ENCODE measurements at places on chromosomes 12 and 14.

- no peak for DNase-seq
Observed at GRCh38 chr14:51023964-51024363, 70.9 kb downstream of the TRIM9 start.

- no peak for DNase-seq
Observed at GRCh38 chr12:75196865-75197264, 12.8 kb downstream of the KCNC2 start.

DNA sequence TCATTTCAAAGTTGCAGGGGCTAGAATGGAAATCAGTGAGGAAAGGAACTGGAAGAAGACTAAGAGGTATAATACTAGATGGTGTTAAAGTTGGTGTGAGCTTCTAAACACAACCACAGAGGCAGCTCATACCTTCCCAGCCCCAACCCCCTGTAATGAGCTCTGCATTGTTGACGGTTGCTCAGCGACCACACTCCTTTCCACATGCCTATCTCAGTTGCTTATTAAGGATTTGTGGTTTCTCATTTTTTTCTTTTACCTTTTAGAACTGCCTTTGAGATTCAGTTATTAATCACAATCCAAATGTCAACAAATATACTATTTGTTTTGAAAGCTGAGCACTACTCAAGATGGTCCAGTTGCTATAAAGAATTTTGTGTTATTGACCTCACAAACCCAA is 62.1 kb upstream of the KIF21A start:
- DNase-seq: no peak

- DNase-seq: no peak
Observed at GRCh38 chr14:35822501-35822900, 3.6 kb upstream of the BRMS1L start.

DNA sequence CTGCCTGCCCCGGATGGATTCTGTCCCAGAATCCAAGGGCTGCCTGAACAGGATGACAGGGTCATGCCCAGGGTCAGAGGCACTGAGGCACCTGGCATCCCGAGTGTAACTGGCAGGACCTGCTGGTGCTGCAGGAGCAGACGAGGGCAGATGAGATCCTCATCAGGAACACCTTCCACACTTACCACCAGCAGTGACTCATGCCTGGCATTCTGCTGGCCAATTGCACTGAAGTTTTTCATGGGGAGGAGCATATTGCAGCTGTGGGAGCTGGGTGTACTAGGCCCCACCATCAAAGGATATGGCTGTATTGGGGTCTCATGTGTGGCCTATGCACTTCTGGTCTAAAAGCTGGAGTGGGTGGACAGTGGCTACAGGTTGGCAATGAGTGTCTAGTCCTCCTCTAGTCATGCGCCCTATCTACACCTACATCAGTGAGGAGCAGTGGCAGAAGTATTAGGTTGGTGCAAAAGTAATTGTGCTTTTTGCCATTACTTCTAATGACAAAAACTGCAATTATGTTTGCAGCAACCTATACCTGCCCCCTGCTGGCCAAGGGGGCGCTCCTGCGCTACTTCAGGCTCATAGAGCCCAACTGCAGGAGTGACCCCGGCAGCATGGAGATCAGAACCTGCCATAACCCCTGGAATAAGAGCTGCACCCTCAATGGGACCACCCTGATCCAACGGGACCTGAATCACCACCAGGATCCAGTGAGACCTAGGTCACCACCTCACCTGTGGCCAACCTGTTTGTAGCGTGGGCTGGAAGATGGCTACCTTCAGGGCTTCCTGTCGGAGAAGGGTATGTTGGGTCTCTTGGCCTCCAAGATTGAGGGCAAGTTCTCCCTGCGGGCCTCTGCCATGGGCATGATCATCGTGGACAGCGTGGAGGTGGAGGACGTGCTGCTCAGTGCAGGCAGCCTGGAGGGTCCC is 8.0 kb upstream of the C12orf42 start:
- DNase-seq: peak; percentile 17

DNA sequence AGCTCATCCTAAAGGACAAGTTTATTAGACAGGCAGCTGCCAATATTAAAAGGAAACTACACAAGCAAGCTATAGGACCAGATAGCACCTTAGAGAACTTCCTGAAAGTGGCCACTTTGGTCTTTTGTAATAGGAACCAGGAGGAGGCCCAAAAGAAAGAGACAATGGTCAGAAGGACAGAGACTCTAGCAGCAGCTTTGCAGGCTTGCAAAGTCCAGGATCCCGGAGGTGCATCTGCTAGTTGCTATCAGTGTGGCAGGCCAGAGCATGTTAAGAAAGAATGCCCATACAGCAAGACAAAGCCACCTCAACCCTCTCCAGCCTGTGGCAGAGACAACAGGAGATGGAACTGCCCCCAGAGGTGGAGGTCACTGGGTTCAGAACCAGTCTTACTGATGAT is 23.4 kb downstream of the APOBEC1 start:
- DNase-seq: no peak

- no peak for DNase-seq
Observed at GRCh38 chr12:108399514-108399913, 60.4 kb upstream of the CMKLR1 start.

GRCh38 chr14:77256694-77257093 is 14.3 kb downstream of the NGB start:
- no peak for DNase-seq

GRCh38 chr14:67440513-67440912 is 28.5 kb upstream of the PLEK2 start:
- no peak for DNase-seq

- no peak for DNase-seq
Observed at GRCh38 chr12:130602251-130602650, 113.8 kb downstream of the RIMBP2 start.

DNA sequence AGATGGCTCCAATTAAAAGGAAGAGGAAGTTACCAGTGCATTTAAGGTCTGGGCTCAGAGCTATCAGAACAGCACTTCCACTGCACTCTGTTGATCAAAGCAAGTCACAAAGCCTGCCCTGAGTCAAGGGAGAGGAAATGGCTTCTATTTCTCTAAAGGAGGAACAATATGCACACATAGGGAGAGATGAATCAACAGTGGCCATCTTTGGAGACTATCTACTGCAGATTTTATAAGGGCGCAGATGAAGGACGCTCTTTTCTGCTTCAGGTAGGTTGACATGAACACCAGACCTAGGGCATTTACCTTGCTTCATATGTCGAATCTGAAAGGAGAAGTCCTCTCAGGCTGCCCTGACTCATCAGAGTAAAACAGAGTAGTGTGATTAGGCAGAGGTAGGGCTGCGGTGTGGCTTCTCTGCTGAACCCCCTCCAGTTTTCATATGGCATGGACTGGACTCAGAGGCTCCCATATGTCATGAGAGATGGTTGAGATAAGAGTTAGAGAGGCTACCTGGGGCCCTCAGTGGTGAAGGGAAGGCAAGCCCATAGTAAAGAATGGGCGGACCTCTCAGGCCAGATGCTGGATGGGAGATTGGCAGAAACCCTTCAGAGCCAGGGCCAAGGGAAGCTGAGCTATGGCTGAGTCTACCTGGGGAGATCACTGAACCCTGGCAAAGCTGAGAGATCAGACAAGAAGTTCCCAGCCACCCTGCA is 84.4 kb downstream of the ARF6 start:
- DNase-seq: no peak

Data from HL-60 (cell line).